Naive B cell (primary cell): ENCODE measurements at places on chromosomes 16 and 17.

GRCh38 chr17:33057564-33057963 lies 65.9 kb downstream of the SPACA3 start:
- no peaks in the 10 kb centered on the region for H3K4me1 ChIP-seq
- H3K36me3 ChIP-seq: no peaks in the 10 kb centered on the region
- no peak for DNase-seq
- H3K27me3 ChIP-seq: peaks cover 11% of the 10 kb centered on the region
- H3K4me3 ChIP-seq: no peak overlapping the region

DNA sequence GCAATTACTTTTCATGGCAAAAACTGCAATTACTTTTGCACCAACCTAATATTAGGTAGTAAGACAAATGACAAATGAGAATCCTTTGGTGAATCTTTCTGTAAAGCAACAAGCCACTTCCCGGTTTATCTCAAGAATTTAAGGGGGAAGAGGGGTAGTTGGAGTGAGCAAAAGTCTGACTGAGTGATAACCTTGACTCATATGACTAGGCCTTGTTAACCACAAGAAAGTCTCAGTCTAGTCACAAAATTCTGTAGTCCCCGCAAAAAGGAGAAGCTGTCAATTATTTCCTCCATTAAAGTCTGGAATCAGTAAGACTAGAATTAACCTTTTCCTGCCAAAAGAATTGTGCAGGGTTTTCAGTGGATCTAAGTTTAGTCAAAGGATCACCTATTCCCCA lies 72.2 kb upstream of the GNAO1 start:
- H3K4me3 ChIP-seq: no peak overlapping the region
- H3K36me3 ChIP-seq: no peaks in the 10 kb centered on the region
- H3K27ac ChIP-seq: no peak overlapping the region

- no peak overlapping the region for H3K4me3 ChIP-seq
- H3K36me3 ChIP-seq: peaks cover 7% of the 10 kb centered on the region
- no peak for DNase-seq
- H3K27ac ChIP-seq: no peak overlapping the region
These were observed 219.5 kb downstream of the MSI2 start for GRCh38 chr17:57475796-57476195.

- no peak overlapping the region for H3K27ac ChIP-seq
- no peaks in the 10 kb centered on the region for H3K27me3 ChIP-seq
- peak overlapping the region; percentile 92 for H3K4me3 ChIP-seq
- DNase-seq: no peak
These were observed 25.8 kb downstream of the USP10 start for GRCh38 chr16:84725481-84726078.

- H3K4me1 ChIP-seq: peaks cover 10% of the 10 kb centered on the region
- H3K27ac ChIP-seq: peak overlapping the region; percentile 95
- H3K4me3 ChIP-seq: no peak overlapping the region
- DNase-seq: peak; percentile 80
- no peaks in the 10 kb centered on the region for H3K36me3 ChIP-seq
These were observed 1.4 kb upstream of the MATCAP1 start for GRCh38 chr16:67184995-67185650.

GRCh38 chr16:30858829-30859423 lies 35.0 kb downstream of the BCL7C start:
- no peaks in the 10 kb centered on the region for H3K4me1 ChIP-seq
- H3K27ac ChIP-seq: no peak overlapping the region
- no peak overlapping the region for H3K4me3 ChIP-seq
- no peaks in the 10 kb centered on the region for H3K27me3 ChIP-seq
- no peak for DNase-seq
- H3K36me3 ChIP-seq: no peaks in the 10 kb centered on the region

DNA sequence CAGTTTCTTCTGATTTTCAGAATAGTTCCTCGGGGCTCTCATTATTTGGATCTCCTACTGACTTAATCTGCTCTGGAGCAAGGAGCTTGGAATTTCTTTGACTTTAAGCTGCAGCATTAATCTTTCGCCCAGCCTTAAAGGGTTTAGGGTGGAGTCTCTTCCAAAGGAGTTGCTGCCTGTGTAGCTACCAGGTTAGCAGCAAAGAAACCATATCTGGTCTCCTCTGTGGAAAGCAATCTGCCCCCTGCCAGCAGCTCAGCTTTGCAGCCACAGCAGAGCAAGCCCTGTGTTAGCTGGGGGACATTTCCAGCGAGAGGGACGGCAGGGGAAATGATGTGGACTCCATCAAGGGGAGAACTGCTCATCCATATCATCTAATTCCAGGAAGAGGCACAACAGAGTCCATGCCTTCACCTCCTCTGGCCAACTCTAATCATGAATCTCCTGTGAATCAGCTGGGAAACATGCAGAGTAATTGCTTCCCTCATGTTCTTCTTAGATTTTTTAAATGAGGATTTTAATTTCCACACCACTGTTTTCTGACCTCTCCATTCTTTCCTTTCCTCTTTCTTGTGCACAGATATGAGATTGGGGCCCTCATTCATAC lies 827.6 kb upstream of the CA10 start:
- H3K36me3 ChIP-seq: no peaks in the 10 kb centered on the region
- no peak for DNase-seq
- H3K4me3 ChIP-seq: no peak overlapping the region
- no peaks in the 10 kb centered on the region for H3K4me1 ChIP-seq
- H3K27me3 ChIP-seq: no peaks in the 10 kb centered on the region
- no peak overlapping the region for H3K27ac ChIP-seq

- DNase-seq: no peak
- H3K4me3 ChIP-seq: no peak overlapping the region
- H3K27ac ChIP-seq: no peak overlapping the region
These were observed 3.7 kb upstream of the PGS1 start for GRCh38 chr17:78374631-78375274.

- H3K4me1 ChIP-seq: no peaks in the 10 kb centered on the region
- H3K4me3 ChIP-seq: no peak overlapping the region
- no peak overlapping the region for H3K27ac ChIP-seq
- DNase-seq: no peak
- no peaks in the 10 kb centered on the region for H3K36me3 ChIP-seq
These were observed 5.9 kb downstream of the MEIOB start for GRCh38 chr16:1865902-1866690.

DNA sequence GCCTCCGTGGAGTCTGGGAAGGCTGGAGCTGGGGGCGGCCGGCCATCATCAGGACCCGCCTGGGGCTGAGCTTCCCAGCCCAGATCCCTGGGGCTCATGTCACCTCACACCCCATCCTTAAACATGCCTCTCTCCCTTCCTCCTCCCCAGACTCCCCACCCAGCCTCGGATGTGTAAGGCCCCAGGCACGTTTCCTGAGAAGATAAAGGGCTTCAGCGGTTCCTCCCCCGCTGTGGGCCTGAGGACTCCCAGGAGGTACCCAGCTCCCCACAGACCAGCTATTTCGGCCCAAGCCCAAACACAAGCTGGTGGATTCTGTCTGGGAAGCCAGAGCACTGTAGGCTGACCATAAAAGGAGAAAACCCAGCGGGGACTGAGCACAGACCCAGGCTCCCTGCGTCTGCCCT lies 49.2 kb downstream of the MYH11 start:
- no peaks in the 10 kb centered on the region for H3K36me3 ChIP-seq
- peaks cover 5% of the 10 kb centered on the region for H3K27me3 ChIP-seq
- no peak overlapping the region for H3K27ac ChIP-seq
- no peak for DNase-seq

DNA sequence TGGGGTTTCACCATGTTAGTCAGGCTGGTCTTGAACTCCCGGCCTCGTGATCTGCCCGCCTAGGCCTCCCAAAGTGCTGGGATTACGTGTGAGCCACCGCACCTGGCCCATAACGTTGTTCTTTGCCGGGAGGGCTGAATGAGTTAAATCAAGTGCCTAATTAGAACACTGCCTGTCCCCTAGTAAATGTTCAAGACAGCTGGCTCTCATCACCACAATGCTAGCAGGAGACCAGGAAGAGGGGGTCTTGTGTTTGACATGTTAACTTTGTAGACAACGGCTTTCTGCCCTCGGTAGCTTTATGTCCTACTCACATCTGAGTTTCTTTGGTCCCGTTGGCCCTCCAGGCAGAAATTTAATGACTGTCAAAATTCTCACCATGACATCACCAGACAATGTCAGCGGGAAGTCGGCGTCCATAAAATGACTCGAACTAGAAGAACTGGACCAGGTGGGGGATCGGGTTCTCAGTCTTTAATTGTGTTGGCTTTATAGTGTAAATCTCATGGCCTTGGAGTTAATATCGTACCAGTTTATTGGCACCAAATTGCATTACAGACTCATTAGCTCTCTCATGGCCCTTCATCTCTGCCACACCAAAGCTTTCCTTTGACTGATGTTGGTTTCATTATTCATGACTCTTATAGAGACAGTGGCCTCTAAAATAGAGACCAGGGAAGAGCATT lies 11.4 kb upstream of the ITPRIPL2 start:
- H3K4me1 ChIP-seq: no peaks in the 10 kb centered on the region
- no peak for DNase-seq
- peaks cover 11% of the 10 kb centered on the region for H3K27me3 ChIP-seq
- H3K36me3 ChIP-seq: peaks cover 10% of the 10 kb centered on the region

DNA sequence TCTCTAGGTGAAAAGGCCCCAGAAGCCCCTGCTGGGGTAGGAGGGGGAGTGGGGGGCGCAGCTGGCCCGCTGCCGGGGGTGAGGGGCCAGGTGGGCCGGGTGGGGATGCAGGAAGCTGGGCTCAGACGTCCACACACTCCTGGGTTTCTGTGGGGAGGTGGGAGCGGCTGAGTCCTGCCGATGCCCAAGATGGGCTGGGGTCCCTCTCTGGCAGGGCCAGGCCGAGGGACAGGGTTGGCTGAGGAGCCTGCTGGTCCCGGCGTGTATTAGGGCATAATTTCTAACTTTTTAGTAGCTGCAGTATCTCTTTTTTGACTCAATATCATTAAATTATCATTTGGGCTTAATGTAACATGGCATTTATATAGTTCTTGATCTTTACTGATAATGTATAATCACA lies 121.4 kb upstream of the CORO6 start:
- H3K4me1 ChIP-seq: peaks cover 69% of the 10 kb centered on the region
- H3K36me3 ChIP-seq: peaks cover 4% of the 10 kb centered on the region
- peak overlapping the region; percentile 73 for H3K27ac ChIP-seq

- H3K4me1 ChIP-seq: no peaks in the 10 kb centered on the region
- H3K27ac ChIP-seq: no peak overlapping the region
- H3K4me3 ChIP-seq: no peak overlapping the region
- no peaks in the 10 kb centered on the region for H3K27me3 ChIP-seq
- H3K36me3 ChIP-seq: no peaks in the 10 kb centered on the region
These were observed 411.4 kb upstream of the SOX9 start for GRCh38 chr17:71709271-71709890.

DNA sequence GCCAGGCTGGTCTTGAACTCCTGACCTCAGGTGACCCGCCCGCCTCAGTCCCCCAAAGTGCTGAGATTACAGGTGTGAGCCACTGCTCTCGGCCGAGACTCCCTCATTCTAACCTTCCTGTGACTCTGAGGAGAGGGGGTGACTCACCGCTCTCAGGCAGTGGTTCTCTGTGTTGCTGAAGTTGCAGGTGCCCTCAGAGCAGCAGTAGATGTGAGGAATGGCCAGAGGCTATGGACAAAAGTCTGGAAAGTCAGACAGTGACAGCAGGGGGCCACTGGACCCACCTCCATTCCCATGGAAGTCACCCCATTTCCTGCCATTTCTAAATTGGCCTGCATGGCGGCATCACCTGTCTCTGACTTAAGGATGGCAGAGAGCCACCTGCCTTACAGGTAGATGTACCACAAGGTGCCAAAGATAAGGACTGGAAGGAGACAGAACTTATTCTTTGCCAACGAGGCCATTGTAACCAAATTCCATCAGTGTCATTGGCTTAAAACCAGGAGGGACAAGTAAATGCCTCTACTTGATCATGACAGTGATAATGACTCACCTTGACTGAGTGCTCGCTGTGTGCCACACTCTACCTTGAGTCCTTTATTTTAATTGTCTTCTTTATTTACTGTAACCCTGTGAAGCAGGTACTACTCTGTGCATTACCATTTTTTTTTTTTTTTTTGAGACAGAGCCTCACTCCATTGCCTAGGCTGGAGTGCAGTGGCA lies 15.3 kb upstream of the CNOT1 start:
- H3K4me1 ChIP-seq: no peaks in the 10 kb centered on the region
- H3K27ac ChIP-seq: no peak overlapping the region
- no peak for DNase-seq
- no peaks in the 10 kb centered on the region for H3K27me3 ChIP-seq
- H3K4me3 ChIP-seq: no peak overlapping the region
- no peaks in the 10 kb centered on the region for H3K36me3 ChIP-seq

GRCh38 chr16:88759245-88759975 lies 25.6 kb downstream of the PIEZO1 start:
- H3K27ac ChIP-seq: no peak overlapping the region
- DNase-seq: no peak
- no peaks in the 10 kb centered on the region for H3K36me3 ChIP-seq
- H3K4me3 ChIP-seq: no peak overlapping the region

DNA sequence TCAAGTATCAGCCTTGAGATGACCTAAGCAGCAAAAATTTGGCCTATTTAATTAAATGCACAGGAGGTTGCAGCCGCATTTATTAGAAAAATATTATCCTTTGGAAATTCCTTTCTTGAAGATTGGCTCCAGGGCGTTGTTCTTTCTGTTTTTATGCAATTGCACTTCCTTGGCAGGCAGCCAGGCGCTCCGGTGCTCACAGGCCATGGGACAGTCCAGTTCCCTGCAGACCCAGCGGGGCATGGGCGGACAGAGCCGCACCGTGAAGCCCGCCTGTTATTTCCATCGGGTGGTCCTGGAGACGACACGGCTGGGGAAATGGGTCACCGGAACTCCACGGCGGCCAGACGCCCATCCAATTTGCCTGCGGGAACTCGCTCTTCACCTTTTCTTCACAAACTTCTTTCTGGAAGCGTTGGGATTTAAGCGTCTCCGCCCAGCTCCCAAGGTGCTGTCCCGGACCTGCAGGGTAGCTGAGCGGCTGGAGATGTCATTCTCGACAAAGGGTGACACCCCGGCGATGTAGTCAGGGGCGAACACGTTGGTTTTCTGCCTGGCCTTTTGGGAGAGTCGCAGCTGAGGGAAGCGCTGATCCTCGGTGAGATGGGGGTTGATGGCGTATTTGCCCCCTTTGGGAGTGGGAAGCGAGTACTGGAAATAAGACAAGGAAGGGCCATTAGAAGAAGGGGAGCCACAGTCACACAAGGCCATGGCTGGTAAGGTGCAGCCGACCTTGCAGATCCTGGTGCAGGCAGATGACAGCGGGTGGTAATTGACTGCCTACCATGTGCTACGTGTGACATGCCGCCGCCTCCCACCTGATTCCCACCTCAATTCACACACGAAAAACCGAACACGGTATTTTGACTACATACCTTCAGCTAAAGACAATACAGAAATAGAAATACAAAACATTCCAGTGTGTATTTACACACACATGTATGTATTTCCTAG lies 12.5 kb downstream of the NOB1 start:
- no peak overlapping the region for H3K27ac ChIP-seq
- no peak for DNase-seq
- no peaks in the 10 kb centered on the region for H3K27me3 ChIP-seq
- H3K4me3 ChIP-seq: no peak overlapping the region
- no peaks in the 10 kb centered on the region for H3K4me1 ChIP-seq

- no peaks in the 10 kb centered on the region for H3K36me3 ChIP-seq
- no peaks in the 10 kb centered on the region for H3K27me3 ChIP-seq
These were observed 1.8 kb downstream of the TMIGD1 start for GRCh38 chr17:30332057-30332542.
